ENCODE measurements at places on chromosomes 2 and 18. TPM values are rescaled to one million over a fixed set of nuclear protein-coding genes. Genes with fewer than 3 reads are reported as not detected.

Gene CASP10
- 3.7 TPM for total RNA-seq

Gene RBM44
- 0.06 TPM for total RNA-seq

Gene SEPTIN2
- 408 TPM for total RNA-seq

Gene DUSP19
- 4.2 TPM for total RNA-seq

Gene CCDC150
- total RNA-seq = not detected

Gene REG3A
- not detected for total RNA-seq

Gene PAPOLG
- total RNA-seq = 9.9 TPM

Gene DRC1
- total RNA-seq = not detected

Gene SERPINB4
- not detected for total RNA-seq
